Hematopoietic multipotent progenitor cell (in vitro differentiated cells): ENCODE measurements at places on chromosomes 16 and 17. TPM values are rescaled to one million over a fixed set of nuclear protein-coding genes. Genes with fewer than 3 reads are reported as not detected.
A peak's percentile ranks its signal among the peaks of the same experiment; 100 is the strongest.

The PSME3IP1 gene
- total RNA-seq, result 48.5 TPM

The WFDC1 gene
- 2.4 TPM for total RNA-seq

The NUTF2 gene
- 146 TPM for total RNA-seq

DNA sequence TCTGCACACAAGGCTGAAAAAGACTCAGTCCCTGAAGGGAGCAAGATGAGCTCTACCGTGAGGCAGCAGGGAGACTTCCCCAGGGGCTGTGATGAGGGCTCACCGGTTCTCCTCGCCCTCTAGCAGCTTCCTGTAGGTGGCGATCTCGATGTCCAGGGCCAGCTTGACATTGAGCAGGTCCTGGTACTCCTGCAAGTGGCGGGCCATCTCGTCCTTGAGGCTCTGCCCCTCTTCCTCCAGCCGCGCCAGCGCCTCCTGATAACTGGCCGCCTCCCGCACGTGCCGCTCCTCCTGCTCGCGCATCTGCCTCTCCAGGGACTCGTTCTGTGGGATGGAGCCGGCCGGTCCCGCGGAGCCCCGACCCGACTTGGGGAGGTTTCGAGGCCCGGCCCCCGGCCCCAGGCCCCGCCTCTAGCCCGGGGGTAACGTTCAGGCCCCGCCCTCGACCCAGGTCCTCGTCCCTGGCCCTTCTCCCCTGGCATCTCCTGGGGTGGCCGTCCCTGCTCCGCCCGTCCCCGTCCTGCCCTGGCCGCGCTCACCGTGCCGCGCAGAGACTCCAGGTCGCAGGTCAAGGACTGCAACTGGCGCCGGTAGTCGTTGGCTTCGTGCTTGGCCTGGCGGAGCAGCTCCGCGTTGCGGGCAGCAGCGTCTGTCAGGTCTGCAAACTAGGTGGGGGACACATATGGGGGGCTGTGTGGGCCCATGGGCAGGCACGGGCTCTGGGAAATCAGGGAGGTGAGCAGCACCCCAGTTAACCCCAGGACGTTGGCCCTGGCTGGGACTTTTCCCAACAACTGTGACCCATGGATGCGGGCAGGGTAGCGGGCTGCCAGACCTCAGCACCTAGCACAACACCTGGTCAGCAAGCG, 3.9 kb downstream of the GFAP start:
- DNase-seq, result peak; percentile 62

DNA sequence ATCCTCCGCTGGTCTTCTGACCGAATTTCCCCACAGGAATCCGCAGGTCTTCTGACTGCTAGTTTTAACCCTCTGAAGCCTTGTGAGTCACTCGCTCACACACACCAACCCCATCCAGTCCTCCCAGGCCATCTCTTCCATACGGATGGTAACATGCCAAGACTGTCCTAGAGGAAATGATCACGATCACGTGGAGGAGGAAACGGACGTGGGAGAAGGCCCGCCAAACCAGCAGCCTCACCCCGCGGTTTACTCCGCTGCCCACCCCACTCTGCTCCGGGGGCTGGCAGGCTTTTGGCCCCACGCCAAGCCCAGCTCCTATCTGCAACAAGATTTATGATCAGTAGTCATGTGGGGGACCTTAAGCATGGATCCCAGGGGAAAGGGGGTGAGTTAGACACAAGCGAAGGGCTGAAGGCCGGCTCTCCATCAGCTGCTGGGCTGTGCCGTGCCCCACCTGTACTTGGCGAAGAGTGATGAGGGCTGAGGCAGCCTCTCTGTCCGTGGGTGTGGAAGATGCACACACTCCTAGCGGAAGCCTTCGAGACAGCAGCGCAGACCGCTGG, 1.5 kb upstream of the FAAP100 start:
- DNase-seq, result peak; percentile 56

GRCh38 chr16:22346483-22346882, 27.9 kb downstream of the CDR2 start:
- no peak for DNase-seq

DNA sequence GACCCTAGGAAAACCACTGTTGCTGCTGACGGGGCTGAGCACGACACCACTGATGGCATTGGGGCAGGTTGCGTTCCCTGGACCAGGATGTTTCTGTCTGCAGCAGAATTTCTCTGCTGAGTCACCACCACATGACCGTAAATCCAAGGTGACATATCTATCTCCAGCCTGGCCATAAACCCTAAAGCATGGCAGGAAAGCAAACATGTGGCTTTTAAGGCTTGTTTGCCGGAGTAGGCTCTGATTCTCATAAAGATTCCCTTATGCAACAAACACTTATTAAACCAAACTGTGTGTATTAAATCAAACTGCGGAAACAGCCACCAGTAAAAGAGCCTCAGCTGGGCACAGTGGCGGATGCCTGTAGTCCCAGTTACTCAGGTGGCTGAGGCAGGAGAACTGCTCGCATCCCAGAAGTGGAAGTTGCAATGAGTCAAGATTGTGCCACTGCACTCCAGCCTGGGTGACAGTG, 17.3 kb downstream of the MPHOSPH6 start:
- peak; percentile 63 for DNase-seq

GRCh38 chr16:25544294-25544693, 147.5 kb upstream of the HS3ST4 start:
- DNase-seq, result no peak

GRCh38 chr17:74464730-74465377, 1.6 kb upstream of the CD300A start:
- no peak for DNase-seq

DNA sequence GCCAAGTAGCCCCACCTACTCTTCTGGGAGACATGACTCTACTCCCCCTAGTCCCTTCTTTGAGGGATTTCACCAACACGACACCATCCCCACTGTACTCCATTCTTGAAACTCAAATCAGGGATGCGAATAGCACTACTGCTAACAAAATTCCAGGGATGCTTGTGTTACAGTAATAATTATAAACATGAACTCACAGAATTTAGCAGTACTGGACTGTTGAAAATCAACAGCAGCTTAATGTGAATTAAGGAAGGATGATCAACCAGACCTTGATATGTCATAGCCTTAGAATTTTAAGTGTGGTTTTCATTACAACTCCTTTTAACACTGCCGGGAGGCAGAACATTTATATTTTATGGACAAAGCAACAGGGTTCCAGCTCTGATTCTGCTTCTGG, 37.9 kb downstream of the AMFR start:
- no peak for DNase-seq

- DNase-seq, result no peak
Observed at GRCh38 chr17:74055508-74056160, 147.8 kb upstream of the RPL38 start.

- DNase-seq, result peak; percentile 72
Observed at GRCh38 chr17:68356520-68356919, 65.2 kb downstream of the ARSG start.

DNA sequence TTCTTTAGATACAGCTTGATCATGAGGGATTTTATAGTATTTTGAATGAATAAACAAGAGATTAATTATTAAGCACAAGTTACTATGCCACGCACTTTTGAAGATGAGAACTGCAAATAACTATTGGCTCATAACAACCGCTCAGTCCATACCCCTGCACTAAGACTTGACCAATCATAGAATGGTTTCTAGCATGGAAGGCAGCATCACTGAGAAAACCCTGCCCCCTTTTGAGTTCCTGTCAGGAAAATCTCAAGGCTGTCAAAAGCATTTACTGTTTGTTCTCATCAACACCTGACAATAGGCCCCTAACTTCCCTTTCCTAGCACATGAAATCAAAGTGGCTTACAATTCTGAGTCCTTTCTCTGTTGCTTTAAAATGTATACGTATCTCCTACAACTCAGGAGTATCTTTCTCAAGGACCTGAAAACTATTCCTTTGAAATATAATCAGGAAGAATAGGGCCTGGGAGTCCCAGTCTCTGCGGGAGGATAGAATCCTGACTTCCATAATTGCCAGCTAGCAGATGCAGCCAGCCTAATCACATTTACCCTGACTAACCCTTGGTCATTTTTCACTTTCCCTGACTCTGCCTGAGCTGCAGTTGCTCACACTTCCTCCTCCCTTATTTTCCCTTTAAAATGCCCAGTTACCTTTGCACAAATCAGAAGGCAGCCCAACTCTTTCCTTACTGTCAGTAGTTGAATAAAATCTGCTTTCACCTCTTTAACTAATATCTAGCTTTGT, 9.1 kb upstream of the MMD start:
- DNase-seq, result no peak

DNA sequence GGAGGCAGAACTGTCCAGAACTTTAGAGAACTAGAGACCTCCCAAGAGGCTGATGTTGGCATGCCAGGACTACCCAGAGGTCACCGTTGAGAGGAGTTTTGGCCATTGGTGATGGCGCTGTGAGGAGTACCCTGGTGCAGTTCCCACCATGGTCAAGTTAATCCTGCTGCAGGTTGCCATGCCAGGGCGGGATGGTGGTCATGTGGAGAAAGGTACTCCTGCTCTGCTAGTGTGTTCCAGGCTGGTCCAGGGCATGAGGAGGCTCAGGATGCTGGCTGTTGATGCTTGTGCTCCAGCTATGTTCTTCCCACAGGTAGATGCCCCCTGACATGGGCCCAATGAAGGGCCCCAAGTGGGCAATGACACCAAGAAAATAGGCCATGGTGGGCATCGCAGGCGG, 4.1 kb upstream of the PHF12 start:
- no peak for DNase-seq
